Coronary artery (tissue), 2 donors: ENCODE measurements at places on chromosomes 7 and 10.

GRCh38 chr7:157009778-157010587 lies 480 bp downstream of the MNX1 start:
- DNase-seq, result no peak

DNA sequence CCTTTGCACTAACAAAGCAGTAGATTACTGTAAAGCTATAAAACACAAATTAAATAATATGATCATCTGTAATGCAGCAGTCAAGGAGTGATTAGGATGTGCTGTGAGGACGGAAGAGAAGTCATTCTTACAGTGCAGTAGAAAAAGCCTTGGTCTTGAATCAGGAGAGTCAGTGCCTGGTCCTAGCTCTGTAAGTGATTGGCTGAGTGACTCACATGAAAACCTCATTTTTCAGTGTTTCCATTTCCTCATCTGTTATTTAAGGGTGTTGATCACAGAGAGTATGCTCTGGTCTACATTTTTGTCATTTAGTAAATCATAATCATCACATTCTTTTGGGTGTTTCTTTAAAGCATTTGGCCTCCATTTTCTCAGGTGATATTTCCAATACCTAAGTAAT lies 717.8 kb downstream of the LRMDA start:
- no peak for DNase-seq

- no peak for DNase-seq
These were observed 20.6 kb downstream of the EDRF1 start for GRCh38 chr10:125739994-125740679.

GRCh38 chr10:97069576-97070362 lies 116.0 kb downstream of the SLIT1 start:
- DNase-seq, result no peak

DNA sequence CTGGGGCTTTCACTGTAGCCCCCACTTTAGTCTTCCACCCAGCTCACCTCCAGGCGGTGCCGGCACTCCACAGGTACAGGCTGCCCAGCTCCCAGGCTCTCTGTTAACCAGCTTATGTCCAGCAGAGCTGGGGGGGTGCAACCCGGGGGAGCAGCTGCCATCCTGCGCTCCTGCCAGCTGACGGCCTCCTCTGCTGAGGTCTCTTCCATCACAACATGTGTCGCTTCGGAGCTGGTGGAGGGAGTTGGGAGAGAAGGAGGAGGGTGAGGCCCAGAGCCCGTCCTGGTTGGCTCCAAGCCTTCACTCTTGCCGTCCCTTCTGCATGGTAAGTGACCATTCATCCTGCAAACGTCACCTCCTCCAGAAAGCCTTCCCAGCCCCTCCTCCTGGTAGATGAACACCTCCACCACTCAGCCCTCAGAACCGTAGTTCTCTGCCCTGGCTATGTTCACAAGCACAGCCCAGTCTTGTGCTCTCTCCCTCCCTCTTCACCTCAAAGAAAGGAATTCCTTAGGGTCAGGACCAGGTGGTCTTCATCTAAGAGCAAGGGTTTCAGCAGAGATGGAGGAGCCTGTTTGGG lies 1.6 kb downstream of the POLM start:
- DNase-seq, result no peak

- DNase-seq, result no peak
These were observed 71.9 kb upstream of the AMPH start for GRCh38 chr7:38703093-38703492.

DNA sequence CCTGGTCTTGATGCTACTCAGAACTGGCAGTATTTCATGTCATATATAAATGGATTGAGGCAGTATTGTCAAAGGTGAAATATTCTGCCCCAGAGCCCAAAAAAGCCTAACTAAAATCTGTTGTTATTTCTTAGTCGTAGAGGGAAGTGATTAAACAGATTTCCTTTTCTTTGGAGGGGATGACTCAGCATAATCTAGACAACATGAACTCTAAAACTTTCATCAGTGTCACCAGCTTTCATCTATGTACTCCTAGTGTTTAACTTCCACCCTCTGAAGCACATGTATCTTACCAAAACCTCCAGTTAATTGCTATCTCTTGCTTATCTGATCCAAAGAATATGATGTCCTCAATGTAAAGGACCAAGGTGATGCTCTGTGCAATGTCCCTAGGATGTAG lies 97.1 kb upstream of the ARID5B start:
- no peak for DNase-seq

DNA sequence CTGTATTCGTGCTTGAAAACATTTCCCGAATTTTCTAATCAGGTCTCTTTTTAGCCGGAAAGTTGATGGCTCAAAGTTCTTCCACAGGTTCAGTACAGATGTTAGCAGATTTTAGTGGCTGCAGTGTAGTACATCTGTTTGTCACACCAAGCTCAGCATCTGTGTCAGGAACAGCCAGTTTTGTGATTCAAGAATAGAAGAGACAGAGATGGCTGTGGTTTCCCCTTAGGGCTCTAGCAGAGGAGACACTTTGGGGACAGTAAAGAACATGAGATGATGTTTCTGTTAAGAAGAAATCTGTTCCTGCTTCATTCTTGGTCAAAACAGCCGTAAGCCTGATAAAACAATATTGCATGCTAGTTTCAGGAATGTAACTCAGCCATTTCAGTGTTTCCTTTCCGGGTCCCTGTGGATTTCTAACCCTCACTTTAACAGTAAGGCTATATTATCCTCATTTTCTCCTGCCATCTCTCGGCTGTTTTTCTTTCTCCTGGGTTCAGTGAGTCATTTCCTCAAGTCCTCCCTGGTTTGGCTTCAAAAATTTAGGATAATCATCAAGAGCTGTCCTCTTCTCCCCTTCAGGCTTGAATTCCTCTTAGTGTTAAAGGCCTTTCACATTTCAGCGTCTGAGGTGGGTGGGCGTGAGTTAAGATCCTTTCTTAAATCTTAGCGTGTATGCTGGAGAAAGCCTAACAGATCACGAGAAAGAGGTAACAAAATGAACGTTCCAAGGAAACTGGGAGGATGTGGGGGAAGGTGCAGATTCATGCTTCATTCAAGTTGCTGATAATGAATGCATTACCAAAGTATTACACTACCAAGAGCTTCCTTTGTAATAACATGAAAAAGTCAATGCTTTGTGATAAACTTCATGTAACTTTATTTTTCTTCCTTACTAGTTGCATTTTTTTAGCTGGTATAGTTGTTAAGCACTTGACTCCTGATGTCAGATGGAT lies 37.1 kb upstream of the BICC1 start:
- no peak for DNase-seq

- DNase-seq, result no peak
These were observed 6.0 kb upstream of the PDLIM1 start for GRCh38 chr10:95296764-95297163.

- no peak for DNase-seq
These were observed 15.5 kb upstream of the GDI2 start for GRCh38 chr10:5828725-5829124.

DNA sequence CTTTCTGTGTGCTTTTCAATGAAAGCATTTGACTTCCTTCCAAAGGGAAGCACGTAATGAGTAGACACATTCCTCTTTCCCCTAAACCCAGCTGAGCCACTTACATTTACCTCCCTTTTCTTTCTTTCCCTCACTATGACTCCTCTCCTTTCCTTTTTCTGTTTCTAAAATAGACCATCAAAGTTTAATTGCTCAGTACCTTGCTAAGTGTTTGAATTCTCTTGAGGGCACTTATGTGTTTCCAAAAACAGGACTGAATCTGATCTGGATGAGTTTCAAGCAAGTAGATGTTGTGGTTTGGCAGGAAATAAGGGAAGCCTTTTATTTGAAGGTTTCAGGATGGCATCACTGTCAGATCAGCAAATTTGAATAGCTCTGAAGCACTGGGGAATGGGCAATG lies 396.2 kb downstream of the REEP3 start:
- no peak for DNase-seq

- no peak for DNase-seq
These were observed 219.1 kb upstream of the MKI67 start for GRCh38 chr10:128345353-128345752.

DNA sequence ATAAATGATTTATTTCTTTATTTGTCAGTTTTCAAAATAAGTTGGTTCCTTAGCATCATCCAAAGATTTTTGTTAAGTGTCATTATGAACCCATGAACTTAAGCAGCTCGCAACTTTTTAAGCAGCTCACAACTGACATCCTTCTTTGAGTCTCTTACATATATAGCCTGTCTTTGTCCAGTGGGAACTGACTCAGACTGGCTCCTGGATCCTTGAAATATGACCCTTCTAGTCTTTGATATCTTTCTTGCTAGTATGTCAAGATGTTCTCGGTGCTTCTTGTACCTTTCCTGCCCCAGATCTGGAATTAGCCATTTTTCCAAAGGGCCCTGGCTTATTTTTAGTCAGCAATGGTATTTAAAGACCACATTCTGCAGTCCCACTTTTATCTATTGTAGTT lies 53.9 kb upstream of the ARID5B start:
- no peak for DNase-seq

DNA sequence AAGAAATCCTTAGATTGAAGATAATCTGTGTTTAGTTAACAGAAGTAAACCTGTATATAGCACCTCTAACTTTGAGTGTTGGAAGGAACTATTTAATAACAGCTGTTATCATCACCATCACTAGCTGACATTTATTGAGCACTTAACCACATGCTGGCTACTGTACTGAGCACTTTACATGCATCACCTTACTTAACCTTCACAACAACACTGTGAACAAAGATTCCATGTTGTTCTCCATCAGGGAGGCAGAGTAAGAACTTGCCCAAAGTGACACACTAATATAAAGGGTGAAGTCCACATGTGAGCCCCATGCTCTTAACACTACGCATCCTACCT lies 182.2 kb downstream of the ST7 start:
- no peak for DNase-seq

DNA sequence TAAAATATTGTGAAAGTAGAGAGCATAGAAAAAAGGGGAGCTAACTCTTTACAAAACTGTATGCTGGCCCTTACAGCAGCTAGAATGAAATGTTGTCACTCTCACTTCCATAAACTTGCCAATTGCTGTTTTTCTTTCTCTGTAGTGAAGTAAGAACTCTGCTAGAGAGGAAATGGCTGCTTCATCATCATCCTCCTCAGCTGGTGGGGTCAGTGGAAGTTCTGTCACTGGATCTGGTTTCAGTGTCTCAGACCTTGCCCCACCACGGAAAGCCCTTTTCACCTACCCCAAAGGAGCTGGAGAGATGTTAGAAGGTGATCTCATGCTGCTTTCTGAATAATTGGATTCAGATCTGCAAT lies 7.6 kb upstream of the ASCC1 start:
- peak; percentile 71 for DNase-seq

GRCh38 chr7:92177362-92177761 lies 1.6 kb downstream of the LRRD1 start:
- no peak for DNase-seq

DNA sequence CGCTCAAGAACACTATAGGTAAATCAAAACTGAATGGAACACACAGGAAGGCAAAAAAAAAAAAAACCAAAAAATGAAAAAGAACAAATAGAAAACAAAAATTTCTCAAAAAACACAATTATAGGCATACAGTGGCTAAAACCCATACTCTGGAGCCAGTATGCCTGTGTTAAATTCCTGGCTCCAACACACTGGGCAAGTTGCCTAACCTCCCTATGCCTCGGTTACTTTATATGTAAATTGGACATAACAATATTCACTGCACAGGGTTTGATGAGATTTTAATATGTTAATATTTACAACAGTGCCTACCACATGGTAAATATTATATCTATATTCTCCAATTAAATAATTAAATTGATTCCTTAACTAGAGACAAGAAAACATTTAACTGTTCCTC lies 217.1 kb downstream of the HTR7 start:
- DNase-seq, result no peak

GRCh38 chr7:153404124-153404523 lies 644.6 kb downstream of the ACTR3B start:
- DNase-seq, result no peak

DNA sequence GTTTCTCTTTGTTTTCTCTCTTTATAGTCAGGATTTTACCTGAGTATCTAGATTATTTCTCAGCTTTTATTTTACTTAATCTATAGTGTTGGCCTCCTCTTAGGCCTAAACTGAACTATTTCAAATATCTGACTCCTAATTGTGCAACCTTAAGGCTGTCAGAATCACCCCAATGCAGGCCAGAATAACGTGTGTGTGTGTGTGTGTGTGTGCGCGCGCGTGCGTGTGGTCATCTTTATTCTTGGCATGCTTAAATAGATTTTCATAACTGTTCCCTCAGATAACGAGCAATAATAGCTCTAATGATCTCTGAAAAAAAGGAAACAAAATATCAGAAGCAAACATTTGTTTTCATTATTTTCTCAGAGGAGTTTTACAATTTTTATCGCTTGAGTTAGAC lies 92.4 kb downstream of the PCDH15 start:
- no peak for DNase-seq

- no peak for DNase-seq
These were observed 299.9 kb upstream of the LRRTM3 start for GRCh38 chr10:66625709-66626590.

DNA sequence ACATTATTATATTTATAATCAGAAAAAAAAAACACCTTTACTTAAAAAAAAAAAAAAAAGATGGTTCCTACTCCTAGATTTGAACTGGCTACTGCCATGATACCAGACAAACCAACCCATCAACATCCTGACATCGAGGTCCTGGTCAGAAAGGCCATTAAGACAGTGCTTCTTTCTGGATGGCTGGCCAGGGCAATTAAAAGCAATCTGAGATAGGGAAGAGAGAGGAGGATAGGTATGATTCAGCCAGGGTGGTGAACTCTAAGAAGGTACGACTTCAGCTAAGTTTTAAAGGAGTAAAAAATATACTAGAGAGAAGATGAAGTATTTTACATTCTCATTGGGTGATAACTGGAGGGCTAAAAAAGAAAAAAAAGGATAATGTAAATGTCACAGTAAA lies 139.0 kb downstream of the DOCK4 start:
- no peak for DNase-seq

DNA sequence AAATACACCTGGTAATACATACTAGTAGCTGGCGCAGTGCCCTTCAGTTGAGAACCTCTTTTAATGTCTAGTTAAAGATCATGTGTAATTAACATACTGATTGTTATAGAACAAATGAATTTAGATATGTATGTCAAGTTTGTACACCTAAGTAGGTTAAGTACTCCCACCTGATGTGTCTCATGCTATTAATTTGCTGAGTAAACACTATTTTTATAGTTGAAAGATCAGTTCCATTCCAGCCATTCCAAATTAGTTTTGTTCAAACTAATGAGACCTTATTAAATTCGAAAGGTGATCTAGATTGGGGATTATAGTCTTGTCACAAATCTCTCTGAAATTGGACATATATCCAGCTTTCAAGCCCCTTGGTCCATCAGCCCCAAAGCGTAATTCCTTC lies 710.0 kb downstream of the LRMDA start:
- no peak for DNase-seq

- DNase-seq, result no peak
These were observed 26.1 kb downstream of the FAM53B start for GRCh38 chr10:124717911-124718741.

GRCh38 chr7:26425655-26426054 lies 134.0 kb downstream of the SNX10 start:
- no peak for DNase-seq

DNA sequence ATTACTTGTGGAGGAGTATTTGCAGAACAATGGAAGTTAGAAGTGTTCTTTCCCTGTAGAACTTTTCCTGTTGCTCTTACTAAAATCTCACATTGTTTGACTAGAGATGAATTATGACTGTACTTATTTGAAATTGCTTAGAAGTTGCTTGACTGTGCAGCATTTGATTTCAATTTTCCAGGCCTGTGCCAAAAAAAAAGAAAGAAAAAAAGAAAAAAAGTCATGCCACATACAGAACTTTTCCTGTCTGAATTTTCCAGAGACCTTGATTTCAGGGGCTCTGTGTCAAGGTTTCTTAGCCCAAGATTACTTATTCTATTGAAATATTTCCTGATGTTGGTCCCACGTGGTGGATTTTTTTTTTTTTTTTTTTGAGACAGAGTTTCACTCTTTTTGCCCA lies 3.5 kb upstream of the FAM171A1 start:
- no peak for DNase-seq

- no peak for DNase-seq
These were observed 62.4 kb downstream of the LSM5 start for GRCh38 chr7:32427769-32428291.
